B cell (primary cell): ENCODE measurements at places on chromosomes 3 and 15.

- no peak for DNase-seq
Measured at GRCh38 chr15:39025321-39025720, 460.7 kb upstream of the RASGRP1 start.

DNA sequence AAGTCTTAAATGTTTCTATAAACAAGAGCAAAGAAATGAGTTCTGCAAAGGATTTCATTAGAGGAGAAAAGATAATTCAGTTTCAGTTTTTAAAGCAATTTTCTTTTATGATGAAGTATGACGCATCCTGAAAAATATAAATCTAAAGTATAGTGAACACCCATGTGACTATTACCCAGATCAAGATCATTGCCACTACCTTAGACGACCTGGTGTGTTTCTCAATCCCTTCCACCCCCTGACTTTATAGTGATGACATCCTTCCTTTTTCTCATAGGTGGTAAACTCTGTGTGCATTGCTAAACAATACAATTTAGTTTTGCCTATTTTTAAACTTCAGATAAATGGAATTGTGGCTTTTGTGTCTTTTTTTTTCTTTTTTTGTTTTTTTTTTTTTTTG, 8.4 kb downstream of the STT3B start:
- no peak for DNase-seq

- peak; percentile 1 for DNase-seq
Measured at GRCh38 chr3:46490338-46491084, 7.3 kb upstream of the RTP3 start.

DNA sequence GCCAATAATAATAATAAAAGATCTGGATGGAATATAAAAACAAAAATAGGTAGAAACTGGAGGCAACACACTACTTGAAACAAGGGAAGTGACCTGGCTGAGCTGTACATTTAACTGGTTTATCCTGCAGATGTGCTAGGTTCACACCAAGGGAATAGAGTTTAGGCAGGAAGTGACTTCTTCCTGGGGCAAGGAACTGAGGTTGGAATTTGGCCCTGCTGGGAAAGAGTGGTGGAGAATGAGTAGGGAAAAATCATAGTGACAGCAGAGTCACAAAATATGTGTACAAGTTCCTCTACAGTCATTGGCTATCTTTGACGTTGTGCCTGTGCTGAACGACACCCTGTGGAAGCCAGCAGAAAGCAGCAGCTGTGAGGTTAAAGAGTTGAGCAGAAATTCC, 44.1 kb downstream of the ARHGAP11B start:
- DNase-seq, result no peak

- DNase-seq, result no peak
Measured at GRCh38 chr15:92617549-92618520, 37.7 kb downstream of the FAM174B start.

DNA sequence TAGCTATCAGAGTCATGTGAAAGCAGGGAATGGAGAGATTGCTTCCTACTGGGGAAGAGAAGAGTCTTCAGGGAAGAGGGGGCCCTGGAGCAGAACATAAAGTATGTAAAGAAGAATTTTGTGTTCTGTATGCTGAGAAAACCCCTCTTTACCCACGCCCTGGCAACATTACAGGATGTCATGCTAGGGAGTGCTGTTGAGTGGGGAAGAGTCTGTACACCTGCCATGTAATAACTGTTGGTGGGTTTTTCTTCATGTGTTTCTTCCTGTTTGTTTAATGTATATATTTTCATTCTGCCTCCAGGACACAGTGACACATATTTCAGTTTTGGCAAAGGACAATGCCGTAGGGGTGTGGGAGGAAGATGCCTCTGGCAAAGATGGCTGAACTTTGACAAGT, 122.8 kb upstream of the LPP start:
- no peak for DNase-seq

GRCh38 chr3:46085421-46086082, 58.3 kb upstream of the XCR1 start:
- DNase-seq, result no peak

- no peak for DNase-seq
Measured at GRCh38 chr15:78533331-78533730, 6.9 kb upstream of the PSMA4 start.

DNA sequence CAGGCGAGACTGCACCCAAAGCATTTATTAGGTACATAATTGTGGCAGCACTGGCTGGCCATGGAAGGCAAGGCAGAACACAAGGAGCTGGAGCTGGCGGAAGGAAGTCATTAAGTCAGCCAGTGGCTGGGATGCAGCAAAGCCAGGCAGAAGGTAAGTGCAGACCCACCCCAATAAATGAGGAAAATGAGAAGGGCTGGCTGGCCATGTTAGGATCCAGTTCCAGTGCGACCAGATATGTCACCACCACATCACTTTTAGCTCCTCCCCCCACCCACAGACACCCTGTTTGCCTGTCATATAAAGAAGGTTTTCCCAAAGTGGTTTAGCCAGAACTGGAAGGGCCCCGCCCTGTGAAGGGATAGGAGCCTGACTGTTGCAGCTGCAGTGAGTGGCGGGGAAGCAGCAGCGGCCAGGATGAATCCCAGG, at the start of gene FURIN:
Gene FURIN, plus strand, starts transcription at position 328 of the 429 bp plus-strand sequence. CDS start 7,153 bp downstream, outside the sequence.
- DNase-seq, result no peak

DNA sequence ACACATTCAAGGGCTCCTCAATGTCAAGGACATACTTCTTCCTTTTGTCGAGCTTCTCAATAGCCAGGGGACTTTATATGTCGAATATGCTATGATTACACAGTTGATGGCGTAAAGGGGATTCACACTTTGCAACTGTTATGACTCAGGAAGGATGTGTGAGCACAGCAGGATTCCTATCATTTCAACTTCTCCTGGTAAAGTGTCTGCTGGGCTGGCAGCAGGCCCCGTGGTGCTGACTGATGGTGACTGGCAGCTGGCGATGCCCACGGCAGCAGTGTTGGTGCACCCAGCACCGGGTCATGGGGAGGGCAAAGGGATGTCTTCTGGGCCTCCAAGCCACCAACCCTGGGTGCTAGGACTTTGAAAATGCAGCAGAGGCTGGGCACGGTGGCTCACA, 44.8 kb upstream of the GNB5 start:
- DNase-seq, result peak; percentile 58

- no peak for DNase-seq
Measured at GRCh38 chr3:126883241-126883640, 99.7 kb upstream of the PLXNA1 start.

DNA sequence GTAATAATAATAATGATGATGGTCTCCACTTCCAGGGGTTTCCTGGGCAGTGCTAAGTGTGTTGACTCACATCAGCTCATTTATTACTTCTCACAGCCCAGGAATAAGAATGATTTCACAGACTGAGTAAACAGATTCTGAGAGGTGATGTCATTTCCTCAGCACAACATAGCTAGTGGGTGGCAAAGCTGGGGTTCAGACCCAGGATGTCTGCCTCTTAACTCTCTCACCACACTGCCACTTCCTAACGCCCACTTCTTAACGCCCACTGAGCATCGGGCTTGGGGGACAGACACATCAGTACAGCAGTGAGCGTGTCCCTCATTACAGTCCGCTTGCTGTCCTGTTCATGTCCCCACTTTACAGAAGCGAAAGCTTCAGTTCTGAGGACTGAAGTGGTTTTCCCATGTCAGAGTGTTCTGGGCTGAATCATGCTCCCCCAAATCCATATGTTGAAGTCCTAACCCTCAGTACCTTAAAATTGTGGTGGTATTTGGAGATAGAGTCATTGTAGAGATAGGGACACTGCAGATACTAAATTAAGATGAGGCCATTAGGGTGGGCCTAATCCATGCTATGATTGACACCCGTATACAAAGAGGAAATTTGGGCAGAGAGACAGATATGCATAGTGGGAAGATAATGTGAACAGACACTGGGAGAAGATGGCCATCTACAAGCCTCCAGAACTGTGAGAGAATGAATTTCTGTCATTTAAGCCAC, 68.0 kb downstream of the ATP2B2 start:
- peak; percentile 57 for DNase-seq

GRCh38 chr15:77633134-77633912, 611 bp upstream of the LINGO1 start:
- DNase-seq, result peak; percentile 76

GRCh38 chr3:120057626-120058025, 36.6 kb downstream of the GSK3B start:
- DNase-seq, result no peak

- no peak for DNase-seq
Measured at GRCh38 chr3:28013864-28014473, 227.4 kb upstream of the CMC1 start.

DNA sequence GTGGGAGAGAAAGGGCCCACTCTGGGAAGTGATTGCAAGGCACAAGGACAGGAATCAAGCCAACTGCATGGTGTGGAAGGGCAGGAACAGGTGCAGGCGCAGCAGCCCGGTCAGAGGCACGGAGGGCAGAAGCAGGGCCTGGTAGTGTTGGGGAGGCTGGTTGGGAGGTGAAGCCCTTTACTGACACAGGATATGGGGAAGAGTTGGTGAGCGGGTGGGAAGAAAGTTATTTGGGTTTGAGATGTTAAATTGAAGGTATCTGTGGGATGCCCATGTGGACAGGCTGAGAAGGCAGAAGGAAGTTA, 83.6 kb upstream of the ABHD2 start:
- no peak for DNase-seq

DNA sequence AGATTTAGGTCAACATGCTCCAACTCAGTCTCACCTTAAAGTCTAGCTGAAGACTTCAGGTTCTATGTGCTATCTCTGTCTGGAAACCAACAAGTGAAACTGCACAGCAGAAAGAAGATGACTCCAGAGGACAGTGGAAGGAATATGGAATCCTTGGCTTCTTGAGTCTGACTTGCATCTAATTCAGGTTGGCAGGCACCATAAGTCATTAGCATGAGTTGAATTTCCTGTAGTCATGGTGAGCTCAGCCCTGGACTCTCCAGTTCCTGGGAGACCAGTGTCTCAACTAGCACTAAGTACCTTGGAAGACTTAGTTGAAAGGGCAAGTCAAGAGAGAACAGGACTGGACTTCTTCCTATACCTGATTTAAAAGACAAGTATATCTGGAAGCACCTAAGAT, 129.7 kb downstream of the DTWD1 start:
- DNase-seq, result no peak

GRCh38 chr15:26873846-26874245, 7.0 kb downstream of the GABRA5 start:
- DNase-seq, result no peak

- no peak for DNase-seq
Measured at GRCh38 chr3:14303336-14304100, 98.9 kb upstream of the SLC6A6 start.
